ENCODE measurements at places on chromosomes 2 and 18.

- no peak for DNase-seq
Measured at GRCh38 chr18:67043276-67043675, 439.4 kb upstream of the CDH19 start.

DNA sequence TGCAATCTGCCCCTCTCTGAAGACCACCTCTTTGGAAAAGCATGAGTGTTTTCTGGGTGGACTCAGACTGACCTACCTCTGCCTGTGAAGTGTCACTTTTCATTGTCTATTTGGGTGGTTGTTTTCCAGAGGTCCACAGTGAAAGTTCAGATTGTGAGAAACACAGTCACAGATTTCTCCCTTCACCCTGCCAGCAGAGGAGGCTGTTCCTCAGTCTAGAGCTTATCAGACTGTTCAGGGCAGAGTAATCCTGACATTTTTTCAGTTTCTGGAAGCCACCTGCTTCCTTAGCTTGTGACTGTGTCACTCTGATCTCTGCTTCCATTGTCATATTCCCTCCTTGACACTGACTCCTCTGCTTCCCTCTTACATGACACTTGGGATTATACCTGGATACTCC is 55.4 kb upstream of the RMP24 start:
- DNase-seq: no peak

DNA sequence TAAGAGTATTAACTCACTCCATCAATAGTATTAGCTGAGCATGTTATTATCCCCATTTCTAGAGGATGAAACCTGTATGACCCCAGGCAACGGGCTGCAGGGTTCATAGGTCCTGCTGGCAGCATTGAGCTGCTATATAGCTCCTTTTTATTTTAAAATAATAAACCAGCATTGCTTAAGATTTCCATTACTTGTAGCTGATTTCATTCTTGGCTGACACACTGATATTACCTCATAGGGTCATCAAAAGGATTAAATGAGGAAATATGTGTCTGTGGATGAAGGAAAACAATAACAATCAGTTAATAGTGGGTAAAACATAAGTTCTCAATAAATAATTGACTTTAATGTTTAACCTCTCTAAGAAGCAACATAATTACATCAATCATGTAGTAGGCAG is 48.3 kb upstream of the NRP2 start:
- no peak for DNase-seq

GRCh38 chr2:63310614-63311013 is 260.0 kb downstream of the OTX1 start:
- DNase-seq: no peak

DNA sequence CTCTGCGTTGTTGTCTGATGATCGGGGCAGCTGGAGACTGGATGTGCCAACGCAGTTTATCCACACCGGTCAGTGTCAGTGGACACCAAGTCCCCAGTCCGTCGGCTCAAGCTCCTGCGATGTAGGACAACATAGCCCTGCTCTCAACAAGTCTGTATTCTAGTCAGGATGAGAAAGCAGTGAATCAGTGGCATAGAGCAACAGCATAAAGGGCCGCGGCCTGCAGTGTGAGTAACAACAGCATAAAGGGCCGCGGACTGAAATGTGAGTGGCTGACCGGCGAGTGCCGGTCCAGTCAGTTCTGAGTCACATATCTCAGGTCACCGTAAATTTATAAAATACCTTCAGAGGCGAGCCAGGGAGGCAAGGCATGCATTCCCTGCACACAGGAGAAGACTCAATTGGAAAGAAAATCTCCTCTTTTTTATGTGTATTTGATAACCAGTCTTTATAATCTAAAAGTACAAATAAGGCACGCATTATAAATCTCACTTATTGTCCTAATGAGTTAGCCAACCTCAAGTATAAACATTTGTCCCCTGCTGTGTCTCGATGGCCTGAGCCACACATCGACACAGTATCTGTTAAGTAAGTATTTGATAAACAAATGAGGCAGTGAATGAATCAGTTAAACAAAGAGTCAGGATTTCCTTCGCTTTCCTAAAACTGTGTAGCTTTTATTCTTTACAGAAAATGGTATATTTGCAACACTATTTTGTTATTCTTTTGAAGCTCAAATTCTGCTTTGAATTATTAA is 33.8 kb upstream of the NFATC1 start:
- DNase-seq: no peak

- DNase-seq: peak; percentile 13
Measured at GRCh38 chr18:36411745-36412168, 114.2 kb downstream of the FHOD3 start.

DNA sequence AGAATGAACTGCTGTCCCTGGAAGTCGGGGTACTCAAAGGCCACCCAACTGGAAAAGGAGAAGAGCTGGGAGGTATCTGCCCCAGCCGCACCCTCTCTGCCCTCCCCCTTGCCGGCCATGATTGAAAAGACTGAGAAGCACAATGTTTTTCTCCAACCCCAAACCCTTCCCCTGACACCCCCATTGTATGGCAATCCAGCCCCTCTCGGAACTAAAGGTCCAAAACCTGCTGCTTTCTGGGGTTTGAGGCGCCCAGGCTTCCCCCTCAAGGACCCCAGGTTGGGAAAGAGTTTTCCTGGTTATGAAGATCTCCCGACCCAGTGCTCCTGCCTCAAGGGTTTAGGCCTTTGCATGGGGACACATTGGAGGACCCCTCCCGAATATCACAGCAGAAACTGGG is 1.0 kb downstream of the CRYBA2 start:
- DNase-seq: no peak

- DNase-seq: no peak
Measured at GRCh38 chr18:4797002-4797685, 342.0 kb upstream of the DLGAP1 start.

DNA sequence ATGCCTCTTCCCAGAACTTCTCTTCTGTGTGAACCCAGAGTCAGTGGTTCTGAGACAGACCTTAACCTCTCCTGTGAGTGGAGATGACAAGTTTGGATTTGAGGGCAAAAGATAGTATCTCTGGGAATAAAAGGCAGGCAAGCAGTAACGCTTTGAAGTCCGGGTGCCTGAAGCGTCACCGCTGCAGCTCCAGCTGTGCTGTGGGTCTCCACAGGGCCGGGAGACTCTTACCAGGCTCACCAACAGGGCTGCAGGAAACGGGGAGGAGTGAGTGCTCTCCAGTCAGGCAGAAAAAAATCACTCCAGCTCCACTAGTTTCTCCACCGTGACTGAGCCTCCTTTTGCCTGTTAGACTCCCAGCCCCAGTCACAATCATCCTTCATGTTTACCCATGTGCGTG is 79.7 kb upstream of the MAP4K4 start:
- DNase-seq: no peak

DNA sequence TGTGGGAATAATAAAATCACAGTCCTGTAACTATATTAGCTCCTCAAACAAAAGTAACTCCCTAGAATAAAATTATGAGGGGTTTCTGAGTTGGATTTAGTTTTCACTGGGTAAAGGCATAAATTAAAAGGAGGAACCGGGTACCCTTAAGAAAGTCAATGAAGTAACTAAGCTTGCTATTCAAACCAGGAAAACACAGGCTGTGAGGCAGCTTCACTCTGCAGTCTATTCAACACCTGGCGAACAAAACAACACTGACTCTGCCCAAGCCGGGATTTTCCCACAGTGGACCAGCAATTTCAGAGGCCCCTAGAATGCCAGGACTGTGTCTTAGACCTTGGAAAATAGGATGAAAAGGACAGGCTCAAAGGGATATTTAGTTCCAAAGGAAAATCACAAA is 24.6 kb upstream of the CREB1 start:
- DNase-seq: no peak

GRCh38 chr2:233551491-233551890 is 15.1 kb downstream of the USP40 start:
- DNase-seq: no peak

GRCh38 chr18:9698497-9698896 is 9.6 kb upstream of the RAB31 start:
- no peak for DNase-seq

GRCh38 chr2:195645413-195645812 is 11.6 kb upstream of the SLC39A10 start:
- no peak for DNase-seq

GRCh38 chr2:88606371-88607030 is 20.8 kb downstream of the EIF2AK3 start:
- no peak for DNase-seq

- DNase-seq: peak; percentile 26
Measured at GRCh38 chr18:54222922-54223567, 1.4 kb downstream of the MBD2 start.

DNA sequence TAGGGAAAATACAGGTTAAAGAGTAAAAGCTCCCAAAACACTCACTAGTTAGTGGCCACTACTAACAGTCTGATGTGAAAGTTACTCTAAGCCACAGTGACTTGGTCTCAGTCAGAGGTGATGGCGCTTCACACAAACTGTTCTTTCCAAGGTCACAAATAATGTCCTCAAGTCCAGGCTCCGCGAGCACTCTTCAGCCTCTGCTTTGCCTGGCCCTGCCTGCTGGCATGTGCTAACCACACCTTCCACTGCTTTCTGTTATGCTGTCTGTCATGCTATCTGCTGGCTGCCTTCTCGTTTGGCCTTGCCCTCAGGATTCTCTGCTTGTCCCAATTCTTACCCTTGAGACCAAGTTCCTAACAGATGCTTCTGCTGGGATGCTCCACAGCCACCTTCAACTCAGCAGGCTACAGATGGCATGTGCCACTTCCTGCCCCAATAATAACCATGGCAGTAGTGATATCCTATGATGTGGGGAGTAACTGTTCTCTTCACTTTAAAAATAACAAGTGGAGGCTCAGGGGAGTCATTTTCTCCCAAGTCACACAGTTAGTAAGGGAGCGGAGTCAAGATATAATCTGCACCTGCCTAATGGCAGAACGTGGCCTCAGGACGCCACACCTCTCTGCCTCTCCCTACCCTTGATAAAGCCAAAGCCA is 75.7 kb downstream of the ZAP70 start:
- no peak for DNase-seq

DNA sequence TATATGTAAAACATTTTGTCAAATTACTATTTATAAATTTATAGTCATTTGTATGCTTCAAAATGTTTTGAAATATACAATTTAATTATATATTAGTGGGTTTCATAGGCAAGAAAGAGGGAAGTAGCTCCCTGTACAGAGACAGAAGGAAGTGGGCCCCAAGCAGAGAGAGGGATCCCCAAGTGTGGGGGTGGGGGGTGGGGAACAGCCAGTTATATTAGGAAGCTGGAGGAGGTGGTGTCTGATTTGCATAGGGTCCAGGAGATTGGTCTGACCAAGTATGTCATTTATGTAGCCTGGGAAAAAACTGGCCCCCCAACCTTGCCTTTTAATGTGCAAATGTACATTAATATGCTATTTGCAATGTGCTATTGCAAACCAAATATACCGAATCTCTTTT is 76.5 kb upstream of the ZSWIM2 start:
- DNase-seq: peak; percentile 62

DNA sequence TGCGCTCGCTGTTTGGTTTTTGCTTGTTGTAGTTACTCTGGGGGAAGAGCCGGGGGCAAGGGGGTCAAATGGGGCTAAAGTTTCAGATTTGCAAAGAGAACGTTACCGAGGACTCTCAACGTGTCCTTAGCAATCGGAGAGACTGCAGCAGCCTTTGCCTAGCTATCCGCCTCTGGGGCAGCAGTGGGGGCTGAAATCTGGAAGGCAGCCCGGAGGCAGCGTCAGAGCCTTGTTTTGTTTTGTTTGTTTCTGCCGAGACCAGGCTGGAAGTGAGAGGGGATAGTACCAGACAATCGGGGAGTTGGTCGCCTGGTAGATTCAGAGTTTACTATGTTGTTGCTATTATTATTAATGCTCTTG is 1.2 kb downstream of the CDH20 start:
- DNase-seq: no peak

DNA sequence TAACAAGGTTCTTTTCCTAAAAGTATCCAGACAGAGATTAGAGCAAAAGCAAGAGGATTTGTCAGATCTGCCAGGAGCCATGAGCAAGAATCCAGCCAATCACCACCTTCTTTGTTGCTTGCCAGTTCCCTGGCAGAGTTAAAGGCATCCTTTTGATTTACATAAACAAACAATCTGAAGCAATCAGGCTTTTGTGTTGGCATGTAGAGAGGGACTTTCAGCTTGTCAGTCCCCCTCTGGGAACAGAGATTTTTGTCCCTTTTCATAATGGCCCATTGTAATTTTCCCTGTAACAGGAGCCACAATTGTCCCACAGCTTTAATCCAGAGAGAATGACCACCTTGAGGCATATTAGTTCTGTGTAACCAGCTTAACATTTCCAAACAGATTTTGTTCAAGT is at the start of gene ERMN:
Gene ERMN (minus strand): TSS at position 39 of the 400 bp plus-strand sequence. CDS start 182 bp downstream, outside the sequence.
- no peak for DNase-seq

DNA sequence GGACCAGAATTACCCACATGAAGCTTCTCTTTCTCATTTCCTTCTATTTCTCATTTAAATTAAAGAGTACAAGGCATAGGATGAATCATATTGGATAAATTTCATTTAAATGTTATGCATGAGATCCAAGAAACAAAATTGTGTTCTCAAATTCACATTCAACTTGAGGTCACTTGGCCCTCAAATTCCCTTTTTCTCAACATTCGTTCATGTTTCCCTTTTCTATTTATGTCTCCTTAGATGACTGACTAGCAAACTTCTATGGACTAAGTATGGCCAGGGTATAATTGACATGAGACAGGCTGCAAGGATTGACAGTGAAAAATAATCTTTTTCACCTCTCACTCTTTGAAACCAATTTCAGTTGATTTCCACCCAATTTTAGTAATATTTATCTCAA is 4.0 kb upstream of the LDLRAD4 start:
- no peak for DNase-seq
